Body of pancreas (tissue), 4 donors: ENCODE measurements at places on chromosomes 5 and 9.

DNA sequence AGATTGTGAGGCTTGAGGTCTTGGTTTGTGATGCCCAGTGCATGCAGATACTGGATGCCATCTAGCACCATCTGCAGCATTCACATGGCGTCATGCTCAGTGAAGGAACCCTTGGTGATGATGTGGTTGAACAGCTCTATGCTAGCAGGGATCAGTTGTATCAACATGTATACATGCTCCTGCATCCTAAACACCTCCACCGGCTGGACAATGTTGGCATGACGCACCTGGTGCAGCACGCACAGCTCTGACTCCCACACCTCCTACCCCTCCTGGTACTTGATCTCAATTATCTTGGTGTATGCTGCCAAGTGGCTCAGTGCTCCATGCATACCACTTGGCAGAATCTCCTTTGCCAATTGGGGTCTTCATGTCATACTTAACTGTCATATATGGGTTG lies 49.1 kb downstream of the MTREX start:
- no peak for DNase-seq

- no peak for DNase-seq
These were observed 149.8 kb downstream of the NR2F1-AS1 start for GRCh38 chr5:93431250-93431649.

DNA sequence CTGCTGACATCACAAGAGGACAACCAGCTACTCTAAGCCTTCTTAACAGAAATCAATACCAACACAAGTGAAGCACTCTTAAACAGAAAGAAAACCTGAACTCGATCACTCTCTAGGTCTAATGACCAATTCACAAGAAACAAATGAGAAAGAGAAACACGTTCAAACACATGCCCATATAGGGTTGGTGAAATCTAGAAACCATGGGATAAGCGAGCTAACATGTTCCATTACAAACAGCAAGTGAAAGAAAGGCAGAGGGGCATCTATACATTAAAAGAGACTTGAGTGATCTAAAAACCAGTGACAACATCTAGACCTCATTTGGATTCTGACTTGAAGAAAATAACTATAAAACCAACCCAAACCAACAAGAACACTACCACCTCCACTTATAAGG lies 74.9 kb upstream of the RETREG1 start:
- no peak for DNase-seq

DNA sequence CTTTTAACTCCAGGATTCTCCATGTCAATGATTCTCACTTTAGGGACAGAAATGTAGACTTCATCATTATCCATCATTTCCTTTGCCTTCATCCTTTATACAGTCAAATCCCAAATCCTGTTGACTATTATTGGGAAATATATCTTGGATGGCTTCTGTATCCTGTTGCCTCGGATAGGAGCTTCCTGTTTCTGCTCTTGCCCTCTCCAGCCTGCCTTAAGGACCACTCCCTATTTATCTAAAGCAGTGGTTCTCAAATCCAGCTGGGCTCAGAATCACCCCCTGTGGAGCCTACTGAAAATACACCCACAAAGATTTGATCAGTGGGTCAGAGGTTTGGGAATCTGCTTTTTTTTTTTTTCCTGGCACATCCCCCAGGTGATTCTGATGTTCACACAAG lies 8.5 kb downstream of the AFAP1L1 start:
- no peak for DNase-seq

- DNase-seq: no peak
These were observed 34.9 kb downstream of the IRF1 start for GRCh38 chr5:132455614-132456115.

DNA sequence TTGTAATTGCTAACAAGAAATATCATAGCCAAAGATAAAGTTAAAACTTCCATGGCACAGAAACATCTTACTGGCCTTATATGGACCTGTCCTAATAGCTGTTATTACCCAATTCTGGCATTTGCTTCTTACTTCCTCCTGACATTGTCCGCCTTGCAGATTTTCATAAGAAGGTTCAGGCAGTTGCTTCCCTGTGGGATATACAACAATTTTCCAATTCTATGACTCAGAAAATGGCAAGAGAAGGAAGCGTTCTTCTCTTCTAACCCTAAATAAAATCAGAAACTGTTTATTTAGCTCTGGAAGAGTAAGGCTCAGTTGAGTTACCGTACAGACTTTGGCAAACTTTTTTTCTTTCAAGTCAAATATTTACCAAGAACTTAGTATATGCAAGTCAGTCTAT lies 1.7 kb downstream of the PRKAA1 start:
- peak; percentile 10 for DNase-seq
